ENCODE measurements at places on chromosomes 1 and 21.

GRCh38 chr1:180952657-180953013, 39.9 kb downstream of the KIAA1614 start:
- DNase-seq = no peak

- DNase-seq = no peak
These were observed 125.8 kb downstream of the CTH start for GRCh38 chr1:70536708-70537366.

GRCh38 chr1:9900142-9901043, 9.7 kb downstream of the CTNNBIP1 start:
- DNase-seq = no peak

GRCh38 chr1:226784081-226785049, 45.3 kb upstream of the ITPKB start:
- DNase-seq = no peak

DNA sequence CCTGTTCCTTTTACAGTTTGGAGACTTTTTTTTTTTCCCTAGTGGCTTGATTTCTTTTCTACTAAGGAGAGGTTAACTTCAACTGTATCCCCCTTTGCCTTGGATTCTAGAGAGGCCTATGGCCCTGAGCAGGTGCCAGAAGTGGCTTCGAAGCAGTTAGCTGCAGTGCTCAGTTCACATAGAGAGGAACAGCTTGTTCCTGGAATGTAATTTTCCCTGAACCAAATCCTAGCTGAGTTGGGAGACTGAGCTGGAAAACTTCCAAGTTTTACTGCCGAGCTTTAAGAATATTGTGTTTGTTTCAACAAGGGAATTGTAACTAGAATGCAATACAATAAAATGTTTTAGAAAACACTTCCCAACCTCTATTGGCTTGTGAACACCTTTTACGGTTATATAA, 17.5 kb downstream of the RD3 start:
- peak; percentile 62 for DNase-seq

DNA sequence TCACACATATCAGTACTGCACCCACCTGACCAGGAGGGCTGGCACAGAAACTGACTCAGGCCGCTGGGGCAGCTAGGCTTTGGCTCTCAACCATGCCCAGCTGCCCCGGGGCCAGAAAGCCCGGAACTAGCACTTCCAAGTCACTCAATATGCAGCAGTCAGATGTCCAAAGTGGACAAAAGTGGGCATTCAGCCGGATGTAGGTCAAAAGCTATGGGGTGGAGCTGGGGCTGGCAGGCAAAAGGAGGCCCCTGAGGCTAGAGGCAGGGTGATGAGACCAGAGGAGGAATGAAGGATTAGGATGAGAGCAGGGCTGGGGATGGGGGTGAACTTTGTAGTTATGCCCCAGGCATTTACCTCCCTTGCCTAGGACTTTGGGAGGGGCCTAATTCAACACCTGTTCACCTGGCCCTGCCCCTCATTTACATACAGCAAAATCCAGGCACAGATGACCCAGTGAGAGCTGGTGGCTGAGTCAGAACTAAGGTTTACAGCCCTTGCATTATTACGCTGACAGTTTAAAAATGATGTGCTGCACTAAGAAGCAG, 30.7 kb upstream of the EDN2 start:
- DNase-seq = no peak

- peak; percentile 73 for DNase-seq
These were observed at the start of gene SLC45A1 for GRCh38 chr1:8317647-8318381. TSS of gene SLC45A1 (plus strand) at chr1:8318114. CDS start at chr1:8324330, 6,216 bp downstream.

- no peak for DNase-seq
These were observed 18.8 kb downstream of the PLEKHM2 start for GRCh38 chr1:15702722-15703550.

- no peak for DNase-seq
These were observed 161.3 kb upstream of the SGIP1 start for GRCh38 chr1:66372522-66373101.

DNA sequence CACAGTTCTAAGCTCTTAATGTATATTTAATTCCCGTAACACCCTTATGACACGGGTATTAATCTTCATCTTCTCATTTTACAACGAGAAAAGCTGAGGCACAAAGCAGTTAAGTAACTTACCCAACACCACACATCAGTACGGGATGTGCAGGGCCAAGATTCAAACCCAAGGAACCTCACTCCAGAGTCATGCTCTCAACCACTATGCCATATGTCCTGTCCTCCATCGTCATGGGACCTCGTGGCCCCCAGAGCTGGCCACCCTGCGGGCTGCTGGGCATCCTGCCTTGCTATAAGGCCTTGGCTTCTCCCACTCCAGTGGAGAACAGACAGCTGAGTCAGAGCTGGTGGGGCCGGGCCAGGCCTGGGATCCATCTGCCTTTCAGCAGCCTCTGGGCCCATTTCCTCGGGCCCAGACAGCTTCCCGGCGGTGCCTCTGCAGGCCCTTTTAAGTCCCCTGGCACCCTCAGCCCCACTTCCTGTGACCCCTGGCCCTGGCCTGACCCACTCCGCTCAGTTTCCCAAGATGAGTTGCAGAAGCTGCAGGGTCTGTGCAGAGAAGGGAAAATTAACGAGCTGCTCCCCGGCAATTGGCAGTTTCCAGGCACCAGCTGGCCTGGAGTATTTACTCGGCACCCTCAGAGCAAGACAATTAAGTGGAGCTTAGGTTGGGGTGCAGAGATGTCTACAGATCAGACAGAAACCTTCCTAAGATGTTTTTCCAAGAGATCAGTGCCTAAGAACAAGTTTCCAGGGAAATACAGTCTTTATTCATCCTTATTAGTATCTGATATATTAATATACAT, 98.2 kb downstream of the EPHB2 start:
- peak; percentile 68 for DNase-seq

DNA sequence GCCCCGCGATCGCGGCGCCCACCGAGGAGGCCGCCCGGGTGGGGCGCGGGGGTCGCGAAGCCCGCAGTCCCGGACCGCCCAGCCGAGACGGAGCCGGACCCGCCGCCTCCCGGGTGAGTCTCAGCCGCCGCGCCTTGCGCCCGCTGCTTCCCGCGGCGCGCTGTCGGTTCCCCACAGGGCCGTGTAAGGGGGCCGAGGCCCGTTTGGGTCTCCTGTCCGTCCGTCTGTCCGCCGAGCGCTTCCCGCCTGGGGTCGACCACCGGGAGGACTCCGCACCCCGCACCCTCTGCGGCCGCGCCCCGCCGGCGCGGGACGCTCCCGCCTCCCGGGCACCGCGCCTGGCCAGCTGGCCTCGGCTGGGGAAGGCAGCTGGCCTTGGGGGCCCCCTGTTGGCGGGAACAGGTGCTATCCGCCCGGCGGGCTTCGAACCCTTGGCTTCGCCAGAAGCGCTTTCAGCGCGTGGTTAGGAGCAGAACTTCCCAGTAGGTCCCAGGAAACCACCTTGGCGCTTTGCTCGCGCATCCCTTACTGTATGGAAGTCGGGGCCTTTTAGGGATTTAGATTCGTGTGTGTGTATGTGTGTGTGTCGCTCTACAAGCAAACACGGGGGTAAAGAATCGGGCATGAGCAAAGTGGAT, 414 bp downstream of the TMEM51 start:
- DNase-seq = peak; percentile 79

- DNase-seq = no peak
These were observed 32.8 kb upstream of the ABCD3 start for GRCh38 chr1:94385308-94385929.

GRCh38 chr21:40844935-40845334, 2.0 kb downstream of the DSCAM start:
- DNase-seq = no peak

- DNase-seq = no peak
These were observed 282.1 kb downstream of the RPS6KC1 start for GRCh38 chr1:213333121-213333520.

- DNase-seq = no peak
These were observed 72.5 kb upstream of the MORC3 start for GRCh38 chr21:36247316-36248010.

GRCh38 chr1:87231703-87232367, 96.8 kb upstream of the LMO4 start:
- DNase-seq = no peak

DNA sequence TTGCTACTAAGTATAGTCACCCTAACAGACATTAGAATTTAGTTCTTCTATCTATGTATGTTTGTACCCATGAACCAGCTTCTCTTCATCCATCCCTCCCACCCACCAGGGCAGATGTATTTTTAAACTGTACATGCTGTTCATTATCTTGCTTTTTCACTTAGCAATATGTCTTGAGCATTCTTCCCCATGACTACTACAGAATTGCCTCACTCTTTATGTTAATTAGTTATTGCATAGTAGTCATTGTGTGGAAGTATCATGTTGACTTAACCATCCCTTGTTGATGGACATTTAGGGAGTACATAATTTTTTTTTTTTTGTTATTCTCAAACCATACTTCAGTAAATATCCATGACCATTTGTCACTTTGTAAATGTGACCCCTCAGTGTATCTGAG, 9.9 kb downstream of the HUNK start:
- DNase-seq = no peak

GRCh38 chr21:41706263-41706639, 60.6 kb downstream of the RIPK4 start:
- no peak for DNase-seq

GRCh38 chr1:2822621-2823145, 21.2 kb upstream of the TTC34 start:
- DNase-seq = no peak

DNA sequence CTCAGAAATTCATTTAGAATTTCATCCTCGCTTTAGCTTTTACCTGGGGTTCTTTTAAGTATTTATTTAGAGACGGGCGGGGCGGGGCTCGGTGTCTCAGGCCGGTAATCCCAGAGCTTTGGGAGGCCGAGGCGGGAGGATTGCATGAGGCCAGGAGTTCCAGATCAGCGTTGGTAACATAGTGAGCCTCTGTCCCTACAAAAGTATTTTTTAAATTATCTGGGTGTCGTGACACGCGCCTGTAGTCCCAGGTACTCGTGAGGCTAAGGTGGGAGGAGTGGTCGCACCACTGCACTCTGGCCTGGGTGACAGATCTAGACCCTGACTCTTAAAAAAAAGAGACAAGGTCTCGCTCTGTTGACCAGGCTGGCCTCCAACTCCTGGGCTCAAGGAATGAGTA, 942 bp upstream of the RSBN1 start:
- DNase-seq = peak; percentile 26

DNA sequence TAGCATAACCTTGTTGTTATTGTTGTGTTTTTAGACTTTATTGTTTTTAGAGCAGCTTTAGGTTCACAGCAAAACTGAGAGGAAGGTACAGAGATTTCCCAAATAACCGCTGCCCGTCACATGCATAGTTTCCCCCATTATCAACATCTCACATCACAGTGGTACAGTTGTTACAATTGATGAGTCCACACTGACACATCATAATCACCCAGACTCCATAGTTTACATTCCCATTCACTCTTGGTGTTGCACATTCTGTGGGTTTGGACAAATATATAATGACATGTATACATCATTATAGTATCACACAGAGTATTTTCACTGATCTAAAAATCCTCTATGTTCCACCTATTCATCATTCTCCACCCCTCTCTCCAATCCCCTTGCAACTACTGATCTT, 25.9 kb upstream of the TOR3A start:
- DNase-seq = no peak

- no peak for DNase-seq
These were observed 105.4 kb upstream of the F3 start for GRCh38 chr1:94646786-94647555.

DNA sequence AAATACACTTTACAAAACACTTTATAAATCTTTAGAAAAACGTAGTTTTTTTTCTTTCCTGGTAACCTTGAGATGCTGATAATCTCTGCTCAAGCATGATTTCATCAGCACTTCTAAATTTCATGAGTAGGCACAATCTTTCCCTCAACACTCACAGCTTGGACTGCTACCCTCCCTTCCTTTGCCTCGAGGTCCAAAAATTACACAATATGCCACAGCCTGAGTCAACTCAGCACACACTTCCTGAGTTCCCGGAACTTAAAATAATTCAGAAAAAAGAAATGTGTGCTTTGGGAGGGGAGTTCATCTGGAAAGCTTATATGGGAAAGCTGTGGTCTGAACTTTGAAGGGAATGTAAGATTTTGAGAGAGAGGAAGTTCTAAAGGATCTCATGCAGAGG, 5.9 kb downstream of the CLCA2 start:
- no peak for DNase-seq

DNA sequence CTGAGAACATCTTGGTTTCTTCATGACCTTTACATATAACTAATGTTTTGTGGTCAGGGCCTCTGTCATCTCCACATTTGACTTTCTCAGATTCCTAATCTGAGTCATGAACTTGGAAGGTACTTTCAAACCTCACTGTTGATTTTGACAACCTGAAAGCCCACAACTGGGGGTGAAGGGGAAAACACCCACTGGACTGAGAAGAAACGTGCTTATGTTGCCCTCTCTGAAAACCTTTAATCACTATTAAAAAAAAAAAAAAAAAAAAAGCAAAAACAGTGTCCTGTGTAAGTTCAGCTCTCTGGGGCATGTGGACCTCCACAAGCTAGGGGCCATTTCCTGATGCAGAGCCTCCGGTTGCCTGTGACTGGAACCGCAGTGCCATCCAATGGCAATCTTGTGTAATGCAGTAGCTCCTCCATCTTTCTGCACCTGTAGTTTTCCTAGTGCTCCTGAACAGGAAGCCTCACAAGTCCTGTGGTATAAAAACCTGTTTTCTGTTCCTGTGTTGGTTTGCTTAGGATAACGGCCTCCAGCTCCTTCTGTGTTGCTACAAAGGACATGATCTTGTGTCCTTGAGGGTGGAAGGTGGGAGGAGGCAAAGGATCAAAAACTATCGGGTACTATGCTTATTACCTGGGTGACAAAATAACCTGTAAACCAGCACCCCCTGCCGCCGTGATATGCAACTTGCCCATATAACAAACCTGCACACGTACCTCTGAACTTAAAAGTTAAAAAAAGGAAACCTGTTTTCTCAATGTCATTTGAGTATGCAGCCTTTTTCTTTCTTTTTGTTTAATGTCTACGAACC, 124.5 kb downstream of the ZNF648 start:
- peak; percentile 35 for DNase-seq

- no peak for DNase-seq
These were observed 59.7 kb downstream of the INAVA start for GRCh38 chr1:200954434-200954833.

DNA sequence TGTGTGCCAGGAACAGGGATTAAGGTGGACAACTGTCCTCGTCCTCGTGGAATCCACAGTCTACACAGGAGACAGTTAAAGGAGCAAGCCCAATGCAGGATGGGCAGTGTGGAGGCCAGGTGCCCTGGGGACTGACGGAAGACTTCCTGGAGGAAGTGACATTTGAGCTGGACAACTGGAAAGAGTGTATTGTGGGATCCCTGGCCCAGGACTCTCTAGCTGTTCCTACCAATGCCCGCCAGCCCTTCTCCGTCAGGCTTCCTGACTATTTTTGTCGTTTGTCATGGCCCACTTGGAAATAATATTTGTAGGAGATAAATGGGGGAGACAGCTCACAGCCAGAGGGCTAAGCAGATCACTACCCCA, 235.3 kb downstream of the TOMM20 start:
- DNase-seq = no peak

GRCh38 chr1:85692730-85693314, 15.4 kb downstream of the ZNHIT6 start:
- no peak for DNase-seq

Measured in right hindlimb (tissue), 1 donor.